ENCODE measurements at places on chromosomes 6 and 20.

DNA sequence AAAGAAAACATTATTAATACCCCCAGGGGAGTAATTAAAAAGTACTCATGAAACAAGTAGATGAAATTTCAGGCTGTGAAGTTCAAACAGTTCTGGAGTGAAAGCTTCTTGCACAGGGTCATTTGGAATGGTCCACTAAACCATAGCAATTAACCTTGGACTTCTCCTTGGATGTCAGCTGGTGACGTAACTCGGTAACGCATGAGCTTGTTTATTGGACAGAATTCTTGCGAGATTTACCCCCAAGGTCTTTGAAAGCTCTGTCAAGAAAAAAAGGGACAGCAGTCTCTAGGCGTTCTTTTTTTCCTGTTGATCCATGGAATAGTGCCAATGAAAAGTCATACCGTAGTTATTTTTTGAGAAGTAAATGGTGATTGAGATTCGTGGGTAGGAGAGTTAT, 2.2 kb downstream of the CD83 start:
- no peak for DNase-seq

GRCh38 chr6:130000526-130001421, 17.6 kb upstream of the L3MBTL3 start:
- no peak for DNase-seq

GRCh38 chr6:159527351-159527750, 165.7 kb downstream of the SOD2 start:
- no peak for DNase-seq

- no peak for DNase-seq
Observed at GRCh38 chr6:125245523-125246264, 56.1 kb downstream of the HDDC2 start.

GRCh38 chr6:27565839-27566779, 93.2 kb upstream of the ZNF184 start:
- no peak for DNase-seq

DNA sequence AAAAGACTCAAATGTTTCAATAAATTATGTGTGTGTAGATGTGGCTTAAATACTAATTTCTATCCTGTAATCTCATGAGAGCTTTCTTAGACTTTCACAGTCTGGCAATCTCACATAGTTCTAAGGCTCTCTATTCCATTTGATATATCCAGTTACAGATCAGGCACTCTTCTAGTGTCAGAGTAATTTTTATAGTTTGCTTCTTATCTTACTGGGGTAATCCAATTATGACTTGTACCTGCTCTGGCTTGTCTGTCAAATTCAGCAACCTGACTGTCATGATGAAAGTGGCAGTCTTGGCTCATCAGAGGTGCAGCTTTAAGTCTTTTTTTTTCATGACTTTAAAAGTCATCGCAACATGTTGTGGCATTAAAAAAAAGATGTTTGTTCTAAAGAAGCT, 513.2 kb upstream of the MAN1A1 start:
- DNase-seq, result no peak

GRCh38 chr6:129903082-129903481, 42.0 kb upstream of the TMEM244 start:
- DNase-seq, result no peak

DNA sequence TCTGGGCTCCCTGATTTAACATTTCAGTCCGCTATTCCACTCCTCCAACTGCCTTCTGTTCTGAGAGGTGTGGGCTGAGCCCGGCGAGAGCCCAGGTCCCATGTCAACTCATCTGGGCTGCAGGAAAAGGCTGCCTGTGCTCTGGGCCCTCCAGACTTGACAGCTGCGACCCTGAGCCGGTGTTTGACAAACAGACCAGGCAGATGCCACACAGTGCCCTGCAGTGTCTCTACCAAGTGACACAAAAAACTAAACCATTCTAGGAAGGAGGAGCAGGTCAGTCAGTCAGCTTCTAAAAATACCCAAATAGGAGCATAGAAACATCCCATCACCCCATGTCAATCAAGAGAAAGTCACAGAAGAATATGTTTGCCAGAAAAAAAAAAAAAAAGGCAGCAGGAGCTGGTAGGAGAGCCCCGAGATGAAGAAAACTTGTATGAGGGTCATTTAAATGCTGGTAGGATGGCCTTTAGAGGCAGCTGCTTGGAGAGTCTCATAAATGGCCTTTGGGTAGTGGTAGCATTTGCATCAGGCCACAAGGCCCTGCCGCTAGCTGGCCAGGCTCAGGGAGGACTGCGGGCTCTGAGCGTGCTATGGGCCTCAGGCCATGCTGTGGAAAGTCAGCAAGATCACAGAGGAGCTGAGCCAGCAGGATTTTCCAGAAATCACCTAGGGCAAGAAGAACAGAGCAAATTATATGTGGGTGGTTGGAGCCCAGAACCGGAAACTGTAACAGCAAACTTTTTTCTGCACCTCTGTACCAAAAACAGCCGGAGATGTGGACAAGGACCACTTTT, 36.6 kb upstream of the GFOD1 start:
- DNase-seq, result no peak

DNA sequence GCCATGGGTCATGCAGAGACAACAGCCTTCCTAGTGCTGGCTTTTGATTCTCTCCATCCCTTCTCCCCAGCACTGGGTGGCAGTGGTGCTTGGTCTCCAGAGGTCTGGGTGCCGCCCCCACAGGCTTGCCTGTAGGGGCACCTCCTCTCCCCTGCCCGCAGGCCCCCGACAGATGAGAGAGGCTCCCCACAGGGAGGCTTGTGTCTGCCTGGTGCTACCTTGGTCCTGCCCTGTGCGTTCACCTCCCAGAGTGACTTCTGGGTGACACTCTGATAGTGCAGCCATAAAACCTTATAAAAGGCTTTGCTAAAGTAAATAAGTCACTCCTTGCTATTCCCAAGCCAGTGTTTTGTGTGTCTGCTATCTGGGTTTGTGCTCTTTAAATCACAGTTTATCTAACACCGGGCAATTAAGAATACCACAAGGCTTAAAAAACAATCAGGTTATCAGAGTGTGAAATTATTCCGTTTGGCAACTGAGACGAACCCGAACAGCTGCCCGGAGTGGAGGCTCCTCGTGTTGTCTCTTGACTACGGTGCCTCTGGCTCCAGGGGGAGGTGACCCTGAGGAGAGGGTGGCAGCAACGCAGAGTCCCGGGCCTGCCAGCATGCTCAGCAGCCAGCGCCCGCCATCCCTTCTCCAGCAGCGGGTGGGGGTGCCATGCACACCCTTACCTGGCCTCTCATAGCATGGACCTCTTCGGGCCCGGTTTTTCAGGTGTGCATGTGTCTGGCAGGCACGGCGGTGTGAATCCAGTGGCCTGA, 5.4 kb upstream of the C20orf204 start:
- DNase-seq, result no peak

GRCh38 chr6:129273161-129273560, 390.2 kb downstream of the LAMA2 start:
- DNase-seq, result no peak

GRCh38 chr20:43690943-43691598, 24.2 kb downstream of the MYBL2 start:
- no peak for DNase-seq

DNA sequence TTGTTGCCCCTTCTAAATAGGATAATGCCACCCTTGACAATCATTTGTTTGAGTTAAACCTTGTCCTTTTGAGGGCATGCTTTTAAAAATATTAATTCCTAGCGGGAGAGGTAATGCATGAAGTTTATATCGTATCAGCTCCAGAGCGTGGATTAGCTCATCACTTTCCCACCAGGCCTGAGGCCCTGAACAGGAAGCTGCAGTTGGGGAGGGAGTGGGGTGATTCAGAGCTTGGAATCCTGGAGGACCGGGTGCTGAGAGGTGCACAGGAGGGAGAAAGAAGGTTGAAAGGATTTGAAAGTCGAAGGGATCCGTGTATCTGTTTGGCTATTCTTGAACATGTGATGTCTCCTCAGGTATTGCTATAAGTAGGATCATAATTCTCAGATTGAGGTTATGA, 25.0 kb downstream of the ZDHHC14 start:
- no peak for DNase-seq

DNA sequence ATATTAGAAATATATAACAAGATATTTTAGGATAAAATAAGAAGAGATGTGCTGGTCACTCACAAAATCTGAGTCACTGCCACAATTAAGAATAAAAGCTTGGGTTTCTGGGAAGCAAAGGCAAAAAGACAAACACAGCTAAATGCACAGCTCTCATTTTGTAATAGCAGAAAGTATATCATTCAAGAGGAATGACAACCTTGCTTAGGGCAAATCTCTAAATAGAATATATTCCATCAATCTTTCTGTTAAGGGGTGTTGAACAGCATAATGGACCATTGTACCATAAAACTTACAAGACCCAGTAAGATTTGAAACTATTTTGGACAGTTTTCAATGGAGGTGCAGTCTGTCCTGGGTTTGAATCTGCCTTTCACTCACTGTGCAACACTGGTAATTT, 464.9 kb upstream of the SOX4 start:
- DNase-seq, result no peak

All from HFFc6 (cell line).